ENCODE measurements at places on chromosomes 7 and 10. TPM values are rescaled to one million over a fixed set of nuclear protein-coding genes. Genes with fewer than 3 reads are reported as not detected.

The LOXL4 gene
- total RNA-seq = 1.7 TPM

The WEE2 gene
- total RNA-seq = not detected

The NUPR2 gene
- not detected for total RNA-seq

The HKDC1 gene
- total RNA-seq = 193 TPM

The LLCFC1 gene
- total RNA-seq = not detected

The SLC26A5 gene
- not detected for total RNA-seq

The ZC3HAV1L gene
- 16.4 TPM for total RNA-seq

The EVX1 gene
- total RNA-seq = not detected

The METTL2B gene
- 20.7 TPM for total RNA-seq

The TBC1D12 gene
- total RNA-seq = 16.5 TPM

The AKR1C4 gene
- total RNA-seq = not detected

All from Peyer's patch (tissue), 4 donors.